Suprapubic skin (tissue), 4 donors: ENCODE measurements at places on chromosomes 13 and 19.
A peak's percentile ranks its signal among the peaks of the same experiment; 100 is the strongest.

- DNase-seq: no peak
Measured at GRCh38 chr19:28963486-28964250, 249.3 kb downstream of the UQCRFS1 start.

DNA sequence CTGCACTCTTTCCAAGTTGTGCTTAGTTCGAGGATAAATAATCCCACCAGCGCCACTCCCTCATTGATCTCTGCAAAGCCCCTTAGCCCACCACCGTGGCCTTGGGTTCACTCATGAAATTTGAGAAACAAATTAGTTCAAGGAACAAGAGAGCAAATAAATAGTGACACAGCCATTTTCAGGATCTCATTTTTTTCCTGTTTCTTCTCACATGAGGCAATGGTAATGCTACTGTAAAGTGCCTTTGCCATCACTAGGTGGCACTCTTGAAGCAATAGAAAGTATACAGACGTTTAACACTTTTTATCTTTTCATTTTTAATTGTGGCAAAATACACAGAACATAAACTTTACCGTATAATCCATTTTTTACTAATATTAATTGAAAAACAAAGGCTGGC, 76.8 kb upstream of the ZNF835 start:
- DNase-seq: no peak

DNA sequence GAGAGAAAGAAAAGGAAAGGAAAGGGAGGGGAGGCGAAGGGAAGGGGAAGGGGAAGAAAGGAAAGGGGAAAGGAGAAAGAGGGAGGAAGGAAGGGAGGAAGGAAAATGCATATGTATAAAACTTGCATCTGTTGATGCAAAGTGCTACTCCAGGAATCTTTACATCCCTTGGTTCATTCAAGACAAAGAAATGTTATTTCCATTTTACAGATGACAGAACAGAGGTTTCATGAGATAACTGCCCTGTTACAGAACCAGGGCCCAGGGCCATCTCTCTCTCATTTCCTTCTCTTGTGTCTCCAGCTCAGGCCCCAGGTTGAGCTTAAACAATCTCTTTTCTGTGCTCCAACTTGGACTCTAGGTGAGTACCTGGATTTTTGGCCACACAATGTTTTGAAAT, 1.8 kb upstream of the SLC25A30 start:
- no peak for DNase-seq

GRCh38 chr19:29092712-29093552, 120.0 kb downstream of the UQCRFS1 start:
- DNase-seq: no peak

DNA sequence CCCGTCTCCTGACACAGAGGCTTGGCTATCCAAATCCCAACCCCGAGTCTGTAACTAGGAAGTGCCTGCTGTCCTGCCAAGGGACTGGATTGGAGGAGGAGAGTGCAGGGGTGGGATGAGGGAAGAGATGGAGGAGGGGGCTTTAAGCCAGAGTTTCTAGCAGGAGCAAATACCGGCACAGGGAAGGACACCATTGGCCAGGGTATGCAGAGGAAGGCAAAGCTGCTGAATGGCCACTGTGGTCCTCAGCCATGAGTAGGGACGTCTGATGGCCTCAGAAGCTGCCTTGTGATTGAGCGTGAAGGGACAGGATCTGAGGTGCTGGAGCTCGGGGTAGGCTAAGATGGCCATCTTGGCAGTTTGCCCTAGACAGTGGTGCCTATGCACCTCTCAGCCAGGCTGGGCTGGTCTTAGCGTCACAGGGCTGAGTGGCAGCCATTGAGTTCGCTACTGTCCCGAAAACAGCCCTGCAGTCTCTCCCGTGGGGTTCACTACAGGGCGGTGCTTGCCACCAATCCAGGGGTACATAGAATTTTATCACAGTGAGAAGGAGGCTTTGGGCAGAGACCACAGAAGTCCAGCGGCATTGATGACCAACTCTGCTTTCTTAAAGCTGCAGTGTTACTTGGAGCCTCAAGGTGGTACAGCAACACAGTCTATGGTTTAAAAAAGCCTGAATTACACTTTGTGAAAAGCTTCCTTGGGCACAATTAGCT, 61.8 kb downstream of the AKAP11 start:
- no peak for DNase-seq

DNA sequence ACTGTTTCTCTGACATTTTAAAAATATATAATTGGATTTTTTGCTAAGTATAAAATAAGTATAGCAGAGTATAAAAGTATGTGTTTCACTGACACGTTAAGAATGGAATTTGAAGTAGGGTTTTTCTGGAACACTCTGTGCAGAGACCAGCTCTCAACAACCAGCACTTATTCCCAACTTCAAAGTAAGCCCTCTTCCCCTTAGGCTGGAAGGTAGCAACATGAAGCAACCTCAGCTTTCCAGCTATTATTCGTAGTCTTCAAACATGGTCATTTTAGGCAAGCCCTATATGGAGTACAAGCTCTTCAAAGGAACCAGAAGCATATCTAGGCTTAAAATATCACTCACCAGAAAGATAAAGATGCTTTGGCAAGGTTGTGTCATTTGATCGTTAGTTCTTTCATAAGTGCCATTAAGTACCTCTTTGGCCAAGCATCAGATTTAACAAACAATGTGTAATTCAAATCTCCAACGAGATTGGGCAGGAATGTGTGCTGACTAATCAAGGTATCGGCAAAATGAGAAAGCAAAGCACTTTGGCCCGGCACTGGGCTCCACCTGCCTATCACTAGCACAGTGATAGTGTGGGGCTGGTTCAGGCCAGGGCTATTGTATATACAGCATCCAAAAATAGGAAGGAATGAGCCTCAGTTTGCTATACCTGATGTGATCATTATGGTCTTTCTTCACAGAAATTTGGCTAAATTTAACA, 95.9 kb upstream of the FREM2 start:
- no peak for DNase-seq

DNA sequence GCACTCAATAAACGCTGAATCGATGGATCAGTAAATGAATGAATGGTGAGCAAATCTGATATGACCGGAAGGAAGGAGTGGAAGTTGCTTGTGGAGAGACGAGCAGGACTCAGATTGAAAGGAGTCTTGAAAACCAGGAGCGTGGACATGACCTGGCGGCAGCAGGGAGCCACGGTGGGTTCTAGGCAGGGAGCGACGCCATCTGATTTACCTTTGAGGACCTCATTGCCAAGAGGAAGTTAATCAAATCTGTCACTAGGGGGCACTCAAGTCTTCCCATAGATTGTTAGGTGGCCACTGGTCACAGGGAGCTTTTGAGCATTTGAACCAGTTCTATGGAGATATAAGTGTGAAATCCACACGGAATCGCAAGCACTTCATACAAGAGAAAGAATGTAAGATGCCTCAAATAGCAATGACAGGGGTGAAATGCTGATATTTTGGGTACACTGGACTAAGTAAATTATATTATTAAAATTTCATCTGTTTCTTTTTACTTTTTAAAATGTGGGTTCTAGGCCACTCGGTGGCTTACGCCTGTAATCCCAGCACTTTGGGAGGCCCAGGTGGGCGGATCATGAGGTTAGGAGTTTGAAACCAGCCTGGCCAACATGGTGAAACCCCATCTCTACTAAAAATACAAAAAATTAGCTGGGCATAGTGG, 9.2 kb upstream of the FBN3 start:
- no peak for DNase-seq

- no peak for DNase-seq
Measured at GRCh38 chr13:51444922-51445321, 7.9 kb downstream of the INTS6 start.

GRCh38 chr13:37918751-37919150, 49.2 kb upstream of the TRPC4 start:
- DNase-seq: no peak

GRCh38 chr13:76813000-76813691, 73.1 kb downstream of the KCTD12 start:
- DNase-seq: peak; percentile 83

- peak; percentile 87 for DNase-seq
Measured at GRCh38 chr19:18388100-18388959, 2.4 kb downstream of the GDF15 start.

DNA sequence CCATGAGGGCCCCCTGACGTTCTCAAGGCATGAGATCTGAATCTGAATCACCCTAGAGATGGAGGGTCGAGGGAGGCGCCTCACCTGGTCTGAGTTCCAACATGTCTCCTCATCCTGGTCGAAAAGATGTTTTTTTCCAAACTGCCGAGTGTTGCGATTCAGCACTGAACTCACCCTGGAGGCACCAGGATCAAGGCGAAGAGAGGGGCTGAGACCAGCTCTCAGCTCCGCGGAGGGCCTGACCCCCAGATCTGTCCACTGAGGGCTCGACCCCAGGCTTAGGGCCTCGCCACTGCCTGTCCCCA, 555 bp downstream of the NR2C2AP start:
- no peak for DNase-seq

DNA sequence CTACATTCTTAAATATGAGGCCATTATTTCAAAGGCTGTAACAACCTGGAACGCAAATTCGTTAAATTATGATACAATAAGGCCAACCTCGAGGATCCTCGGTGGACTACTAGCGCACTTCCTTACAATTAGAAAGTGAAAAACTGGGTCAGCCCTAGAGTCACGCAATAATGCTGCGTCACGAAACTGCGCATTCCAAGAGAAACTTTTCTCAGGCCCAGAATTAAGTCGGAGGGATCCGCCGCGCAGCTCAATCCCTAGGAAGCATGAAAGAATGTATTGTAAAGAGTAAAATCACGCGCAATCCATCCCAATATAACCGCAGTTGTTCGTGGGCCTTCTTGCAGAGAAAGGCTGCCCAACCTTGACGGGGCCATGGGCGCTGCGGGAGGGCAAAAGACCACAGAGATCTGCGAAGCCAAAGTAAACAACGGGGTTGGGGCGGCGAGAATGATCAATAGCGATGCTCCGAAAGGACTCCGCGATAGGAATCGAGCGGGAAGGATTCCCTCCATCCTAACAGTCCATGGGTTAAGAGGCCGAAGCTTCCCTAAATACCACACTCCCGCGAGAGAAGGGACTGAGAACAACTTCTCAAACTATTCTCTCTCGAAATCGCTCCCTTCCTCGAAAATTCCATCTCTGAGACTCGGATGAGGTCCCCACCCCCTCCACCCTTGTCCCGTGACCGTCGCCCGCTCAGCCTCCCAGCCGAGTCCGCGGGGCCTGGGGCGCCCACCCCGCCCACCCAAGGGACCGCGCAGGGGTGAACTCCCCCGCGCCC, 564 bp downstream of the SPART start:
- DNase-seq: peak; percentile 89

DNA sequence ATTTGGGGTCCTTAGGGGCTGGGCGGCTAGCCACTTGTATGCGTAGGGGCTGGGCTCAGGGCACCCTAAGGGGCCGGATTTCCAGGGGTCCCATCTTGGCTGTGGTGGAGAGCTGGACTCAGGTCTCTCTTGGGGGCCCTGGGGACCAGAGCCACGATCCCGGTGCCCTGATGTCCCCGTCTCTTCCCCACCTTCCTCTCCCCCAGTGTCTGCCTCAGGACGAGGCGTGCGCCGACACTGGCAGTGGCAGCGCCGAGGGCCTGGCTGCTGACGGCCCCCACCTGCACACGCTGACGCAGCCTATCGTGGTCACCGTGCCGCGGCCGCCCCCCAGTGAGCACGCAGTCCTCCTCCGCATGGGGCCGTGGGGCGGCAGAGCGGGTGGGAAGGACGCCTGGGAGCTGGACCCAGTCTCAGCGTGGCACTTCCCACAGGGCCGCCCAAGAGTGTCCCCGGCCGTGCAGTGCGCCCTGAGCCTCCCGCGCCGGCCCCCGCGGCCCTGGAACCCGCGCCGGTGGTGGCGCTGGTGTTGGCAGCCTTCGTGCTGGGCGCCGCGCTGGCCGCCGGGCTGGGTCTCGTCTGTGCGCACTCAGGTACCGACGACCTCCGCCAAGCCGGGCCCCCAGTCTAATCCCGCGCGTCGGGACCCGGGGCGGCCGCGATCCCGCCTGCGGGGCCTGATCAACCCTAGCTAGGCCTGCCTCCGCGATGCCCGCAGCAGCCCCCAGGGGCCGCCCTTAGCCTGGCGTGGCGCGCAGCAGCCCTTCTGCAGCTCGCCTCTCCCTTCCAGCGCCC, 2.7 kb upstream of the SNAPC2 start:
- no peak for DNase-seq

DNA sequence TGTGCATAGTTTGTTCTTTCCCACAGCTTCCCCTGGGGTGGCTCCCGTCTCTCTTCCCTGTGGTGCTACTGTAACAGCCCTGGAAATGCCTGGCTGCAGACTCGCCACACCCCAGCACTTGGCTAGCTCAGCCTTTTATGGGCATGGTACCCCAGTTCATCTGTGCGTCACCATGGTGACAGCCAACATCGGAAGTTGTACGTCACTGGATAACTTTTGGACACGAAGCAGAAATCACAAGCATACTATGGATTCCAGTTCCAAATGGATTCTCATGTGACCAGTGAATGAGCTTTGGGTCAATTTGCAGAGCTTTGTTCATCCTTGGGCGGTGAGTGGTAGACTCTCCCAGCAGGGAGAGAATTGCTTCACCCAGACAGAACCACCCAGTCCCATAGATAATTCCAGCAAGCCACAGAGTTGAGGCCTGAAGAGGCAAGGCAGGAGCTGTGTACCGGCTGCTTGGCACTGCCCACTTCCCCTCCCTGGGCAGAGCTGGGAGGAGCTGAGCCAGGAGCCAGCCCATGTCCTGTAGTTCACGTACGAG, 54.4 kb downstream of the COL4A2 start:
- no peak for DNase-seq

DNA sequence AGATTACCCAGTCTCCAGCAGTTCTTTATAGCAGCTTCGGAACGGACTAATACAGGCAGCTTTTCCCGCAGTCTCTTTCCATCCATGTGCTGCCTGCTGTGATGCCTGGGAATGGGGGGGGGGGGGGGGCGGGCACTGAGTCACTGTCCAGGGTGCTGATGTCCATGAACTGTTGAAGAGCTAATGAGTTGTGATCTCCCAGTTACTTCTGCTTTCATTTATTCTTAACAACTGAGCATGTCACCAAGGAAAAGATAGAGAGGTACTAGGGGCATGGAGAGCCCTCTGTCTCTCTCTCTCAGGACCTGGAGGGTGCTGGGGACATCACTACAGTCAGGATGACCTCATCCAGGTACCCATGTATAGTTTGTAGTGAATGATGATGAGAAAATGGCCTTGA, 20.3 kb upstream of the CEACAM1 start:
- no peak for DNase-seq

GRCh38 chr19:3570606-3571011, 2.1 kb upstream of the HMG20B start:
- no peak for DNase-seq

DNA sequence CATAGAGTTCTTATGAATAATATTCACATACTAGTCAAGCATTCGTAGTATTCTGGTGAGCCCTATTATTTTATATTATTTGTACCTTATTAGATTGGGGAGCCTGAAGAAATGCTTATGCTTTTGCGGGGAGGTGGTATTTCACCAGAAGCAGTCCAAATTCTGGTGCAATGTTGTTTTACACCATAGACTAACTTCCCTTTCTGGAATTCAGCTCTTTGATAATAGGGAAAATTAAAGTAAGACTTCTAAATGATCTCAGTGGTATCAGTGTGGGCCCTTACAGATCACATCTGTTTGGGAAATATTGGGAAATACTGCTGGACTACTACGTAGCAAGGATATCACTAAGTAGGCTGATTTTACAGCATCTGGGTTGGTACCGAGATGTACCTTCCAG, 34.2 kb downstream of the KCTD12 start:
- no peak for DNase-seq
